Stimulated activated CD8-positive, alpha-beta memory T cell treated with anti-CD3 and anti-CD28 coated beads, Interleukin-15, amount 100 ng/mL, for 48 hours (primary cell): ENCODE measurements at places on chromosomes 12 and 14.

GRCh38 chr12:111122458-111122878 is 202.1 kb upstream of the MYL2 start:
- no peak for DNase-seq

- no peak for DNase-seq
Observed at GRCh38 chr14:49892301-49892635, 614 bp upstream of the ARF6 start.

DNA sequence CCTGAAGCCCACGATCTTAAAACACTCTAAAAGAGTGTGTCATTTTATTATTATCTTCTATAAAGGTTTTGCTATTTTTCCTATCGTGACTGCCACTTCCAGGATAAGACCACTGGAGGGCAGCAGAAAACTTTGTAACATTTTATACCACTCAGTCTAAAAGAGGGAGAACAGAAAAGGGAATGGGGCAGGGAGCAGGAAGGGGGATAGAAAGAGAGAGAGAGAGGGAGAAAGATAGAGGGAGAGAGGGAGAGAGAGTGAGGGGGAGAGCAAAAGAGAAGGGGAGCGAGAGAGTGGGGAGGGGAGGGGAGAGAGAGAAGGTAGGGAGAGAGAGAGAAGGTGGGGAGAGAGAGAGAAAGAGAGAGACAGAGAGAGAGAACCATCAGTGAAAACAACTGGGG is 2.0 kb upstream of the ART4 start:
- no peak for DNase-seq

DNA sequence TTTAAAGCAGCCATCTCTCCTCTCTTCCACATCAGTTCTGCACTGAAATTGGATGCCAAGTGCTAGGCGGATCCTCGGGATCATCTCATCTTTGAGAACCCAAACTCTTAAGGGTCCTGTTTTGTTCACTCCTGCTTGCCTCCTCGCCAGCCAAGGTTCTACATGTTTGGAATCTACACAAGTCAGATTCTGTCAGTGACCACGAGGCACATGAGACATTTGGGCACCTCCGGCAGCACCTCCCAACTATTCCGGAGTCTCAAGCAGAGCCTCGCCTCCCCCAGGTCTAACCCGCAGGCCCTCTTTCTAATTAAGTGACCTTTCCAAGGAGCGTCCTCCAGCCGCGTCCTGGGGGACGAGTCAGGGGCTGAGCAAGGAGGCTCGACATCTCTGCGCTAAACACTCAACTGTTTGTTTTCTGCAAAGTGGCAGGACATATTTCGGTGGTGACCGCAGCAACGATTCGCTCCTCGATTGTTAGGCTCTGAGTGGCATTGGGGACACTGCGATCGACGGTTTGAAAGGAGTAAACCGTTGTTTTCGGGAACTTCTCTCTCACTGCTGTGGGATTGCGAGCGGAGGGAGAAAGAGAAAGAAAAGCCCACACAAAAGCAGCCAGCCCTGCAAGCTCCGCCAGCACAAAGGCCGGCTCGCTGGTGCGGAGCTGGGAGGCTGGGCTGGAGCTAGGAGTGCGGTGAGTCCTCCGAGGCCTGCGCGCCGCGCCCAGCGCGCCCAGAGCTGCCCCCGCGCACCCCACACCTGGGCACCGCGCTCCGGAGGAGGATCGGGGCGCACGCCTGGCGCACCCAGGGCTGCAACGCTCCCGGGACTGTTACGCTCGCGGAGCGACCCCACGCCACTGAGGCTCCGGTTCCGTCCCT is 640 bp downstream of the ARMH4 start:
- DNase-seq = no peak

GRCh38 chr14:93006567-93007051 is 83.7 kb downstream of the CHGA start:
- DNase-seq = no peak

- DNase-seq = no peak
Observed at GRCh38 chr14:73760598-73761586, 46.7 kb upstream of the PNMA1 start.

DNA sequence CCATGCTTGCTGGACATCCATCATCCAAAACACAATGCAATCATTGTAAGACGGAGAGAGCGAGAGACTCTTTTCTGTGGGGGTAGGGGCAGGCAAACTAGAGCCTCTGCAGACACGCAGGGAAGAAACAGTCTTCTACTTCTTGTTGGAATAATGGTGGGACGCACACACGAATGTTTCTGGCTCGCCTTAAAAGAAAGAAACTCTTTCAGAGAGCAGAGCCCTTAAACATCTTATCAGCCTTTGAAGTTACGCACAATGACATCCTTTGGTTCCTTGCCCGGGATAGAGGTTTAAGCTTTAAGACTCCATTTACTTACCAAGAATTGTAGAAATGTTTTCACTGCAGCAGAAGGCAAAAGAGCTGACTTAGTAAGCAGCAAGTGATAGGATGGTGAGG is 133.8 kb upstream of the FOXN3 start:
- DNase-seq = no peak

DNA sequence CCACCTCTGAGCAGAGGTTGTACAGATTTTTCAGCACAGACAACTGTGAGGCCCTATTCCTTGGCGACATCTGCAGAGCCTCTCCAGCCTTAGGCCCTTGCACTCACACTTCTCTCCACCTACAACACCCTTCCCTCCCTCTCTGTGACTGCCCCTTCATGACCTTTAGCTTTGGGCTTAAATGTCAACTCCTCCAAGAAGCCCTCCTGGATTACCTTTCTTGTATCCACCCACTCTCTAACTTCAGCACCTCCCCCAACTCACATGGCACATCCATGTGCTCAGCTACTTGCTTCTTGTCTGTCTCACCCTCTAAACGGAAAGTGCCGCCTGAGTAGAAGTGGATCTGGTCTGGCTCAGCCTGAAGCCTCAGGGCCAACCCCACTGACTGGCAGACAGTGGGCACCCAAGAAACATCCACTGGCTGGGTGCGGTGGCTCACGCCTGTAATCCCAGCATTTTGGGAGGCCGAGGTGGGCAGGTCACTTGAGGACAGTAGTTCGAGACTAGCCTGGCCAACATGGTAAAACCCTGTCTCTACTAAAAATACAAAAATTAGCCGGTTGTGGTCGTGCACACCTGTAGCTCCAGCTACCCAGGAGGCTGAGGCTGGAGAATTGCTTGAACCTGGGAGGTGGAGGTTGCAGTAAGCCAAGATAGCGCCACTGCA is 22.1 kb downstream of the TRPV4 start:
- DNase-seq = no peak

- no peak for DNase-seq
Observed at GRCh38 chr14:89349171-89350008, 67.6 kb downstream of the FOXN3 start.

GRCh38 chr14:38958589-38958988 is 144.4 kb downstream of the SEC23A start:
- DNase-seq = no peak

GRCh38 chr12:111458546-111459172 is 52.9 kb downstream of the SH2B3 start:
- no peak for DNase-seq

- no peak for DNase-seq
Observed at GRCh38 chr14:102986810-102987579, 64.5 kb downstream of the AMN start.

DNA sequence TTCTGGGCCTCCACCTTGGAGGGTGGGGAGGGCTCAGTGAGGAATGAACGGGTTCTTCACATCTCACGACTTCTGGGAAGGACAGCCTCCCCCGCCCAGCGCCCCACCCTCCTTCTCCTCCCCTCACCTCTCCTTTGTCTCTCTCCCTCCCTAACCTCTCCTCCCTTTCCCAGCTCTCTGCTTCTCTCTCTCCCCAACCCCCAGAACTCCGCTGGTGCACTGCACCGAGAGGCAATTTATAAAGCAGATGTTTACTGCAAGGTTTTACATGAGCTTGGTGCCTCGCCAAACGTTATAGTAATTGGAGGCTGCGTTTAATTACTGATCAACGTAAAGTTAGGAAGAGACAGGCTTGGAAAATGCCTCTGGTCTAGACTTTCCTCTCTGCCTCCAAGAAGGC is 42.9 kb upstream of the FAM222A start:
- no peak for DNase-seq

GRCh38 chr12:64252681-64253080 is 30.6 kb upstream of the KICS2 start:
- no peak for DNase-seq

GRCh38 chr12:122150127-122150681 is 23.8 kb downstream of the IL31 start:
- no peak for DNase-seq

GRCh38 chr12:113990250-113991223 is 24.4 kb upstream of the RBM19 start:
- DNase-seq = no peak

- DNase-seq = no peak
Observed at GRCh38 chr14:31568671-31569070, 7.5 kb downstream of the NUBPL start.

GRCh38 chr14:33647385-33647786 is 303.5 kb downstream of the EGLN3 start:
- no peak for DNase-seq

GRCh38 chr12:57401165-57401564 is 29.7 kb downstream of the R3HDM2 start:
- no peak for DNase-seq

DNA sequence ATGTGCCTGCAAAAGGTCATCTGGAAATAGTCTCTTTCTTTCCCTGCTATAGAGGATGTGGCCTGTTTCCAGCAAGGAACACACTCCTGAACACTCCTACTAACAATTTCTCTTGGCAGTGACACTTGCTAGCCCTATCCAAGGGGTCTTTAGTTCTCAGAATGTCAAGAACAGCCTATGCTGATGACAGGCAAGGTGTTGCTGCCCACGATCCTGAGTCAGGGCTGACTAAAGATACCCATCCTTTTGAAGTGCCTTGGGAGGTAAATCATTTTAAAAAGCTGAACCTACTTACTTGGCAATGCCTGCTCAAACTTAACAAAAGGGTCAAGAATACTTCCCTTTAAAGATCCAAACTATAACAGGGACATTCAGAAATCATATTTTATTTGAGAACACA is 1146.4 kb downstream of the VRK1 start:
- DNase-seq = peak; percentile 28

DNA sequence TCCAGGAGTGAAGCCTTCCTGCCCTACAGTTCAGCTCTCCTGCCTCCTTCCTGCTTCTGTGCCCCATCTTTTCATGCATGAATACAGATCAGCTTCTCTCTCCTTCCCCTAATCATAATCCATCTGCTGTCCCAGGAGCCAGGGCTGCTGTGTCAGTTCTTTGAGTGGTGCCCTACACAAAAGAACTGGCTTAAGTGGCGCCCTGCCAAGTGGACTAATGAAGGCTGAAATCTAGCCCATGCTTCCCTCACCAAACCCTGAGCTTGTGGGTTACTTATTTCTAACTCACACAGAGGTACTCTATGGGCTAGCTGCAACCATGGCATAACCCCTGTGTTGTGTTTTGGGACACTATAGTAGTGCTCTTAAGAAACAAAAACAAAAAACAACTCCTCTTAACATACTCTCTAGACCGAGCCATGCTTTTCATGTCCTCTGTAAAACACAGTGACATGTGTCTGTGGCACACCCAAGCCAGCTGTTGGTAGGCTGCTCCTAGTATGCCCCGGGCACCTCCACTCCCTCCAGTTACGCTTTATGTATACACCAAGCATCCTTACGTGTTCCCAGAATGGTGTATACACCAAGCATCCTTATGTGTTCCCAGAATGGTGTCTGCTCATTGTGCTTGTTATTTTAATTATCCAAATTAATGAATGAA is 19.3 kb upstream of the ETV6 start:
- no peak for DNase-seq

GRCh38 chr12:79454338-79454843 is 236.4 kb downstream of the PAWR start:
- DNase-seq = no peak

- no peak for DNase-seq
Observed at GRCh38 chr12:40689576-40689975, 2.7 kb upstream of the CNTN1 start.

- DNase-seq = no peak
Observed at GRCh38 chr14:64185184-64185583, 109.0 kb downstream of the ESR2 start.

DNA sequence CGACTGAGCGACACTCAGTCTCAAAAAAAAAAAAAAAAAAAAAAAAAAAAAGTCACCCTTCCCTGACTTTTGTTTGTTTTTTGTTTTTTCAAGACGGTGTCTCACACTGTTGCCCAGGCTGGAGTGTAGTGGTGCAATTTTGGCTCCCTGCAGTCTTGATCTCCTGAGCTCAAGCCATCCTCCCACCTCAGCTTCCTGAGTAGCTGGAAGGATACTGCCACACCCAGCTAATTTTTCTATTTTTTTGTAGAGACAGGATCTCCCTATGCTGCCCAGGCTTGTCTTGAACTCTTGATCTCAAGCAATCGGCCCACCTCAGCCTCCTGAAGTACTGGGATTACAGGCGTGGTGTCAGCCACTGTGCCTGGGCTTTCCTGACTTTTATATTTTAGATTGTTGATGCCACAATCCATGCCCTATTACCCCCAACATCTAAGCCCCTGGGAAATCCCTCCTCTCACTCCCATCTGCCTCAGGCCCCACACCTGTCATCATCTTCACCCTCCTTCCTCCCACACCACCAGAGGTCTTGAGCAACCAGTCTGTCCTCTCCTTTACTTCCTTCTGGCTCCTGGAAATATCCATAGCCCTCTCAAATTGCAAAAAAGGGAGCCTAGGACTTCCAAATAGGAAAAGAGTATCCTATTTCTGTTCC is 7.8 kb downstream of the IKZF4 start:
- DNase-seq = no peak
